ENCODE measurements at places on chromosomes 6 and 20.

- DNase-seq, result peak; percentile 89
Measured at GRCh38 chr20:49583669-49584417, 15.9 kb upstream of the PTGIS start.

GRCh38 chr6:1624058-1624850 lies 14.5 kb downstream of the FOXC1 start:
- DNase-seq, result peak; percentile 64

GRCh38 chr20:59561614-59562277 lies 42.6 kb upstream of the PHACTR3 start:
- no peak for DNase-seq

DNA sequence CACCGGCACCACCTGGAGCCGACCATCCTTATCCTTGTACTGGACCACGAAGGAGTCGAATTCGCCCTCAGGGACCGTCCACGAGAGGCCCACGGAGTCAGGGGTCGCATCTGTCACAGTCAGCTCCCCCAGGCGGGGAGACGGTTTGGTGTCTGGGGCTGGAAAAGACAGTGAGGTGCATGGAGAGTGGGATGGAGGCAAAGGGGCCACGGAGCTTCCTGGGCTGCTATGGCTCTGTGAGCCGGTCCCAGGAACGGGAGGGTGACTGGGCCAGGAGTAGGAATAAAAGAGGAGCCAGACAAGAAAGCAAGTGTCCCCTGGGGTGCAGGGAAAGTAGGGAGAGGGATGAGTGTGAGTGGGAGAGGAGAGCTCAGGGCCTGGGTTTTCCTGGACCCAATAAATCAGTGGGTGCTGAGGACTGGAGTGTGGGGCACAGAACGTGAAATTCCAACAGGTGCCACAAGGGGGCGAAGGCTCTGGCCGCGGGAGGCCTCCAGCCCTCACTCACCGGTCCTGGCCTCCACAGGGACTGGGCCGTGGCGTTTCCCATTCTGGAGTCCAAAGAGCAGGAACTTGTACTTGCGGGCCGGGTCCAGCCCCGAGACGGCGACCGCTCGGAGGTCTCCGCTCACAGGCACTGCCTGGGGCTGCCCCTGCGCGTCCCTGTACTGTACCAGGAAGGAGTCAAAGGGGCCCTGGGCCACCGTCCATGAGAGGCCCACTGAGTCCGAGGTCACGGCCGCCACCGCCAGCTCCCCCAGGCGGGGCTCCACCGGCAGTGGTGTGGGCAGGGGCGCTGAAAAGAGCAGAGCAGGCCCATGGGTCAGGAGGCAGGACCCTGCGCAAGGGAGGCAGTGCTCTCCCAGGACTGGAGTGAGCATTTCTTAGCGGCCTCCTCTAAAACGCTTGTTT lies 9.9 kb downstream of the CYP21A2 start:
- DNase-seq, result peak; percentile 47

- no peak for DNase-seq
Measured at GRCh38 chr20:64072498-64073063, 6.7 kb downstream of the RGS19 start.

- DNase-seq, result no peak
Measured at GRCh38 chr20:49099011-49099410, 52.9 kb downstream of the CSE1L start.

DNA sequence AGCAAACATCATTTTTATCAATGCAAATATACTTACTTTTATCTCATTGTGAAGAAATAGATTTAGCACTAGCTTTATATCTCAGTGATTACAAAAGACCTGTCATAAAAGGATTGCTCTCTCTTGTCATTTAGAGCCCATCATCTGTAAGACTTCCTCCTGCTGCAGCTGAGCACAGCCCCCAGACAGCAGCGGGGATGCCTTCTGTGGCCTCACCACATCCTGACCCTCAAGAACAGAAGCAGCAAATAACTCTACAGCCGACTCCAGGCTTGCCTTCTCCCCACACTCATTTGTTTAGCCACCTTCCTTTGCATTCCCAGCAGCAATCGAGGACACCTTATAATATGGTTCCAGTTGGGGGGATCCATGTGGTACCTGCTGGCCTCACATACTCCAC lies 127.0 kb upstream of the EDN1 start:
- no peak for DNase-seq

DNA sequence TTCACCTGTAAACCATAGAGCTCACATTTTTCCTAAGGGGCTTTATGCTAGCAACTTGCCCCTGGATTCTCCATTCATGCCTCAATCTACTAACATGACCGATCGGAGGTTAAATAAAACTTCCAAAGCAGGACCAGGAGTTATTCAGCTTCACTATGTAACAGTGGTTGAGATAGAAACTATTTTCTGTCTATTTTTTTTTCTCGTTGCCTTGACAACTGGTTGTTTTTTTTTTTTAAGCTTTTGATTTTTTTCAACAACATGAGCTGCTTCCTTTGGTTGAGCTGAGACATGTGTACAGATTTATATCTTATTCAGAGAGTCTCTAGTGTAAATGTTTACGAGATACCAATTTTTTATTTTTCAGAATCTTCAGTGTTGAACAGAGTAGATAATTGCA lies 85.7 kb downstream of the SHLD1 start:
- no peak for DNase-seq

GRCh38 chr6:145688493-145688905 lies 46.8 kb downstream of the EPM2A start:
- no peak for DNase-seq

- no peak for DNase-seq
Measured at GRCh38 chr6:163668061-163668426, 253.5 kb downstream of the QKI start.

DNA sequence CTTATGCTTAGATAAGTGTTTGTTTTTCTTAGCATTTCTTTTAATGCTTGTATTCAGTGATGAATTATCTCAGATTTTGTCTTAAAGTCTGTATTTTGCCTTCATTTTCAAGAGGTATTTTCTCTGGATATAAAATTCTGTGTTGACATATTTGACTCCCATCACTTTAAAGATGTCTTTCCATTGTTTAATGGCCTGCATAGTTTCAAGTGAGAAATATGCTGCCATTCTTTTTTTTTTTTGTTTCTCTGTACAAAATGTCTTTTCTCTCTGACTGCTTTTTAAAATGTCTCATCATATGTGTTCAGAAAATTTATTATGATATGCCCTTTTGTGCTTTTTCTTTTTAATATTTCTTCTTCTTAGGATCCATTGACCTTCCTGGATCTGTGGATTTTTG lies 578.0 kb upstream of the NOX3 start:
- DNase-seq, result no peak

DNA sequence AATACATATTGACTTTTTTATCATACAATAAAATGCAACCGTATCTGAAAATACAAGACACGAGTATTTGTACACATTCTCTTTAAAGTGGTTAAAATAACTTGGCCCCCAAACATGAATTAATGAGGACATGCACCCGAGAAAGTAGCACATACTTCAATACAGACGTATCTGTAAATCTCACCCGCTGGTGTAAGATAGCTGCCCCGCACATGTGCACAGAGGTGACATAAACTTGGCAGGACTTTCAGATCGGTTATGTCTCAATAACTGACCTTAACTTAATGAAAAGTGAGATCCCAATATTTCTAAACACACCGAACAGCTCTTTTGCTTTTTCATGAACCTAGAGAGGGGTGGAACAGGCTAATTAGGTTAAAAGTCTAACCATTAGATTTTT lies 91.5 kb upstream of the RPS6KA2 start:
- DNase-seq, result no peak

- DNase-seq, result no peak
Measured at GRCh38 chr6:88840796-88841539, 122.5 kb downstream of the RNGTT start.

DNA sequence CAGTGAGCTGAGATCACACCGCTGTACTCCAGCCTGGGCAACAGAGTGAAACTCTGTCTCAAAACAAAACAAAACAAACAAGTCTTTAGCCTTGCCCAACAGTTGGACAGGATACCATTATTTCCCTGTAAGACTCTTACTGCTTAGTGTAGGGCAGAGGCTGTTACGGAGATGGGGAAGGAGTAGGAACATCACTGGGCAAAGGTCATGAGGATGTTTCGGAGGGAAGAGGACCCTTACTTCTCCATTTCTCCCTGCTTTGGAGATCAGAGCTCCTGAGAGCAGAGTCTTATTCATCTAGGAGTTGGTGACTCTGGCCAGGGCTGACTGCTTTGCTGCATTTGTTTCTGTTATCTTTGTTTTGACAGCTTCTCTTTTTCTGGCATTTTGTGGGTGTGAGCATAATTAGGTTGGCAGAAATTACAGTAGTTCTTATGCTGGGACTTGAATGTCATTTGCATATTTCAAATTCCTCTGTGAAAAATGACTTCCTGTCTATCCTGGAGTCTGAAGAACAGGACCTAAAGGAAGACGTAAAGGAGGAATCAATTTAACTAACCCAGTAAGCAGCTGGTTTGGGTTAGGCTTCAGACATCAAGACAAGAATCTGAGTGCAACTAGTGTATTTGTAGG lies 89.0 kb downstream of the CDS2 start:
- peak; percentile 50 for DNase-seq

DNA sequence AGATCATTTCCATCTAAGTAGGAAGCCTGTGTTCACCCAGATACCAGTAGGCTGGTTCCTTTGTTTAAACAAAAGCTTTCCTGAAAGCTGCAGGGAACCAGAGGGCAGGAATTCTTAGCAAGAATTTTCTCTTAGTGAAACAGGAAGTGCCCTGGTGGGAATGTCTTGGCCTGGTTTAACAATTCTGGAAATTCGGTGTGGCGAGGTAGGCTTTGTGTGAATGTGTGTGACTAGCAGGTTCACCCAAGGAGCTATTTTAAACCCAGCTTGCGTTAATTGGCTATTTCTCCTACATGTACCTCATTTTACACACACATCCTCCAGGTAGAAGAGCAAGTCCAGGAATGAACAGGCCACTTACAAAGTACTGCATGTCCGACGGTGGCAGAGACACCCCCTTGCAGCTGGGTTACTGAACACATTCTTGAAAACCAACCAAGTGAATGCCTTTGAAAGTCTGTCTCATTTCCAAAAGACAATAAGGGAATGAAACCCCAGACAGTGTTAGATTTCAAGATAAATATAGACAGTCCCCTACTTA lies 64.6 kb downstream of the GFOD1 start:
- DNase-seq, result peak; percentile 31

DNA sequence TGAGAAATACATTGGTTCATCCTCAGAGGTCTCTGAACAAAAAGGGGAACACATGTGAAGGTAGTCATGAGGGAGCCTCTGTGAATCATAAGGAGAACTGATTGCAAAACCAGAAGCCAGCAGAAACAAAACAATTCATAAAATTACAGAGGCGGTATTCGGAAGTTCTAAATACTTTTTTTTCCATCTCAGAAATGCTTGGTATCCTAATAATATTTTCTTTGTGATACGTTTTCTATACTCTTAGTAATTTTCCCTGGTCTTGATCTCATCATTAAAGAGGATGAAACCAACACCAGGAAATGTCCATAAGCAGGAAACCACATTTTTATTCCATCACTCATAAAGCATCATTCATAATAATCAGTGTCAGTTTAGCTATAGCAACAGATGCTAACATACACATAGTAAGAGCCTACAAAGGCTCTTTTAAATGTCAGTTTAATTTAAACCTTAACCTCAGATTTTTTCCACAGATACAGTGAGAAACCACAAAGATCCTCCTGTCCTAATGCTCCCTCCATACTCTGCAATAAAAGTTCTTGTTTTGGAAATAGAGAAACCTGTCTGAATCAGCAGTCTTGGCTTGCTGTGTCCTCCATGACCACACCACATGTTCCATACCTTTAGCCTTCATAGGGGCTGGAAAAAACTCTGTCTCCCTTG lies 29.2 kb downstream of the SGK1 start:
- DNase-seq, result peak; percentile 96

DNA sequence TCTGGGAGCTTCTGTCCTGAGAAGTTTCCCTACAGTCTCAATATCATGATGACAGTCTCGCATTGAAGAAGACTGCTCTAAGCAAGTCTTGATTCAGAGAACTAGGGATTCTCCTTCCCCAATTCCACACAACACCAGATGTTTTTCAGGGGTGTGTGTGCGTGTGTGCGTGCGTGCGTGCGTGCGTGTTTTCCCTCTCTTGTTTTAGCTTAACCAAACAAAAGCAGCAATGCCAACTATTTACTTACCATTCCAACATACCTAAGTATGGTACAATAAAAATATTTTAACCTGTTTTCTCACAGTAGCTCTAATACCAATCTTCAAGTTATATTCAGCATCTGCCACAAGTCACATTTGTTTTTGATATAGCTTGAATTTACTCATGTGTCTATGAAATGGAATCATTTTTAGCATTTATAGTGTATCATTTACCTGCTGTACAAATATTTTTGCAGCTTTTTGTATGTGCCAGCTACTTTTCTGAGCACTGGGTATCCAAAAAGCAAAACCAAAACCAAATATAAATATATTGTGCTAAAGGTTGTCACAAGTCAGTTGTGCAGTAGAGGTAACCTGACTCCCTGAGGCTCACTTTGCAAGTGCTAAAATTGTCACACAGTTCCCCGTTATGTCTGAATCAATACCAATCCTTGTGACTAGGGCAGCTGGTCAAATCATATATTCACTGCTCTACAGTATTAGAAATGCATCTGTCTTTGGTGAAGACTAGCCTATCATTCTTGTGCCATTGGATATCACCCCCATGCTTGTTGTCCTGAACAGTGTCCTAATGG lies 21.7 kb upstream of the MYLIP start:
- no peak for DNase-seq

DNA sequence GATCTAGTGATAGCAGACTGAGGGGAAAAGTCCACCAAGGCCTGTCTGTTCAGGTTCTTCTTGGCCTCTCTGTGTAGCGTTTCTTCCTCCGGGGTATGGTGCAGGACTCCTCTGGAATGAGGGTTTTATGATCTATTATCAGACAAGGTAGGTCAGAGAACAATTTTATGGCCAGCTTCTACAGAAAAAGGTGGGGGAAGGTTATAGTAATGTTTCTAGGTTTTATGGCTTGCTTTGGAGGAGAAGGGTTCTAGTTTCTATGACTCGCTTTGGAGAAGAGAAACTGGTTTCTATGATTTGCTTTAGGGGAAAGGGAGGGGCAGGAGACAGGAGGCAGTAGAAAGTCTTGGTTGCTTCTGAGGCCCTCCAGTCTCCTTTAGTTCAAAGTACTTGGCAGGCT lies 144.8 kb upstream of the LAMA2 start:
- DNase-seq, result no peak

GRCh38 chr6:64733433-64733832 lies 973.6 kb downstream of the EYS start:
- no peak for DNase-seq

DNA sequence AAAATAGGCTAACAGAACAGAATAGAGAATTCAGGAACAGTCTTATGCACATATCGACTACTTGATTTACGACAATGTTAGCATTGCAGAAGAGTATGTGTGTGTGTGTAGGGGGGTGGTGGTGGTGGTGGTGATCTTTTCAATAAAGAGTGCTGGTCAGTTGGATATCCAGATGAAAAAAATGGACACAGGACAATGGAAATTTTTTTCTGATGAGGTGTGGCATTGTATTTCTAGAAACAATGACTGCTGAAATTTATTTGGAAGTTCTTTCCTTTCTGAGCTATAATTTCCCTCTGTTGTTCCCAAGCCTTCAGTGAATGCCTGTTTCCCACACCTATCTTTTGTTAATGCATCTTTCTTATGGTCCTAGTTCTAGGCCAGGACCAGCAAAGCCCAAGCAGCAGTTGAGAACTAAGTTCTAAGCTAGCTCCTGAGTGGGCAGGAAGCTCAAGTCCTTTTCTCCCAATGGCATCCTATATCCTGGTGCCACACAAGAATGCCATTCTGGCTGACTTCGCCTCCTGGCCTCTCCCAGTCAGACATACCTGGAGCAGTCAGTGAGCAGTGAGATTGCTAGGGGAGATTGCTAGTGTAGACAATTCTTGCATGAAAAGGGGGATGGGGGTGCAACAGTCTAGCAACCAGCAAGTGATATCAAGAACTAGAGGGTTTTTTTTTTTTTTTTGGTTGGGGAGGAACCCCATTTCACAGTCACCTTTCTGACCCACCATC lies 1.2 kb upstream of the TOX2 start:
- no peak for DNase-seq

- peak; percentile 35 for DNase-seq
Measured at GRCh38 chr20:58652606-58653294, 1.7 kb downstream of the STX16 start.

All from inflammatory macrophage treated with lipopolysaccharide for 4 hours (primary cell).